ENCODE measurements at places on chromosomes 2 and 18. TPM values are rescaled to one million over a fixed set of nuclear protein-coding genes. Genes with fewer than 3 reads are reported as not detected.

DNA sequence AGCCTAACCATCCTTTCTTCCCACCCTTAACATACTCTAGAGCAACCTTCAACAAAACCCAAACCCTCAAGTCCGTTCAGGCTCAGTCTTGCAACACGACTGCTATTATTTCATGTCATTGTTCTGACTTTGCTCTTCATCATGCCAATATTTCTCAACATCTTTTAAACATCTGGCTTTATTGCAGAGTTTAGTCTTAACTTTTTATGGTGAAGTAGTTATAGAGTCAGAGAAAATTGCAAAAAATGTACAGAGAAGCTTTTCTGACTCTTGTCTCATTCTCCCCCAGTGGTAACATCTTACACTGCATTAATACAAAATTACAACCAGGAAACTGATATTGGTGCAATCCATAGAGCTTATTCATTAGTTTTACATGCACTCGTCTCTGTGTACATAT, 3.9 kb downstream of the MARCO start:
- H3K36me3 ChIP-seq = no peaks in the 10 kb centered on the region
- no peak overlapping the region for H3K4me3 ChIP-seq
- H3K27ac ChIP-seq = no peak overlapping the region

CDKL4 gene
- total RNA-seq = 2.0 TPM

GRCh38 chr2:36704475-36705150, 8.1 kb downstream of the VIT start:
- H3K36me3 ChIP-seq = no peaks in the 10 kb centered on the region
- peaks cover 2% of the 10 kb centered on the region for H3K27me3 ChIP-seq
- H3K4me3 ChIP-seq = no peak overlapping the region
- peaks cover 12% of the 10 kb centered on the region for H3K4me1 ChIP-seq

DNA sequence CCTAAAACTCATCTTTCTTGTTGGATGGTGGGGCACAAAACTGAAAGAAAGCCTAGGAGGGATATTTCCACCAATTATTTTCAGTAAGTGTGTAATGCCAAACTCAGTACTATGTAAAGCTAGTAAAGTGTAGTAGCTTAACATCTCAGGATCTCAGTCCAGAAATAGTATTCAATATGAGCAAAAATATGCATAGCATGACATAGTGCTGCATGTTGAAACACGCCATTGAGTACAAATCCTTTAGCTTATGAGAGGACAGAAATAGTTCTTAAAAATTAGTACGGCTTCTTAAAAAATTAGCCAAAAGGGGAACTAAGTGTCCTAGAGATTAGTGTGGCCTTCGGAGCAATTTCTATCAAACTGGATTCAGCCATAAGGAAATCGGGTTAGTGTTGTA, 21.7 kb upstream of the ATL2 start:
- no peaks in the 10 kb centered on the region for H3K27me3 ChIP-seq
- no peaks in the 10 kb centered on the region for H3K36me3 ChIP-seq
- no peaks in the 10 kb centered on the region for H3K4me1 ChIP-seq
- H3K4me3 ChIP-seq = no peak overlapping the region
- H3K27ac ChIP-seq = no peak overlapping the region

ANAPC1 gene
- total RNA-seq = 61.5 TPM
